ENCODE measurements at places on chromosomes 5 and 9.

- DNase-seq: no peak
Observed at GRCh38 chr9:5553211-5553610, 42.9 kb downstream of the PDCD1LG2 start.

- peak; percentile 12 for DNase-seq
Observed at GRCh38 chr9:136564379-136564988, 18.6 kb upstream of the NOTCH1 start.

- DNase-seq: peak; percentile 54
Observed at GRCh38 chr5:174532455-174533453, 191.6 kb upstream of the MSX2 start.

DNA sequence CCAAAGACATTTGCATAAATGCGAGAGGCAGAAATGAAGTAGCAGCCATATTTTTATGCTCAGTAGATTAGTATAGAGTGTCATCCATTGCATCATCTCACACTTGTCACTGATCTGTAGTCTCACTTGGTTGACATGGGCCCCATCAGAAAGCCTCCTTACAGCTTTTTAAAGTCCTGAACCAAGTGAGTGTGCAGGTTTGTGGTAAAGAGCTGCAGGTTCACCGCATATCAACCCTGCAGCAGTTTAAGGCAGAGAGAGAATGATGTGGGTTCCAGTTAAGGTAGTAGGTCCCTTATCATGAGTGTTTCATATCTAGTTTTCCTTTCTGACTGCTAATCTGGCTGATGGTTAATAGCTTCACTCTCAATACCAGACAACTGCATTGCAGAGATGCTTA lies 1080.3 kb downstream of the NR2F1-AS1 start:
- no peak for DNase-seq

- no peak for DNase-seq
Observed at GRCh38 chr5:127008300-127008975, 21.9 kb downstream of the MARCHF3 start.

GRCh38 chr9:100933656-100934055 lies 94.9 kb upstream of the PLPPR1 start:
- no peak for DNase-seq

GRCh38 chr9:76687861-76688391 lies 76.3 kb upstream of the PCA3 start:
- DNase-seq: no peak

GRCh38 chr5:44402084-44402483 lies 12.9 kb upstream of the FGF10 start:
- no peak for DNase-seq

GRCh38 chr5:143352691-143353090 lies 50.8 kb downstream of the NR3C1 start:
- DNase-seq: no peak

DNA sequence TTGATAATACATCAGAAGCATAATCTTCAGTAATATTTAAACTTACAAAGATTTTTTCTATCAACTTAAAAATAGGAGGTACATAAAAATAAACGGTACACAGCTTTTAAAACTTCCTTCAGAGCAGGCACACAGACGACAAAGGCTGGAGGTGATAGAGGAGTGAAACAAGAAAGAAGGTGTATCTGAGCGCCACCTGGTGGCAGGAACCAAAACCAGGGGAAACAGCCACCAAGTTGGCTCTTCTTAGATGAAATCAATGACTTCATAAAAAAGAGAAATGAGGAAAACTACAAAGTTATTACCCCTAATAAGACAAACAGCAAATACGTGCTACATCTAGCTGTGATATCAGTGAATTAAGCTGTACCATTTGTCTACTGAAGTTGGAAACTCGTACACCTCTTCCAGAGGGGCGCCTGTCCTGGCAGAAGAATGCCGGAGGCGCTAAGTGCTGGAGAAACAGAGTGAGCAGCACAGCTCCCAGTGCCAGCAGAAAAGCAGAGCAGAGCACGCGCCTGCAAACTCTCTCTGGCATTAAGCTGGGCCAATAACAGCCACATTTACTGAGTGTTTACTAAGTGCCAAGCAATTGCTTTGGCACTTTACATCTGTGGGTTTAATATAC lies 85.9 kb downstream of the SETX start:
- DNase-seq: peak; percentile 83

DNA sequence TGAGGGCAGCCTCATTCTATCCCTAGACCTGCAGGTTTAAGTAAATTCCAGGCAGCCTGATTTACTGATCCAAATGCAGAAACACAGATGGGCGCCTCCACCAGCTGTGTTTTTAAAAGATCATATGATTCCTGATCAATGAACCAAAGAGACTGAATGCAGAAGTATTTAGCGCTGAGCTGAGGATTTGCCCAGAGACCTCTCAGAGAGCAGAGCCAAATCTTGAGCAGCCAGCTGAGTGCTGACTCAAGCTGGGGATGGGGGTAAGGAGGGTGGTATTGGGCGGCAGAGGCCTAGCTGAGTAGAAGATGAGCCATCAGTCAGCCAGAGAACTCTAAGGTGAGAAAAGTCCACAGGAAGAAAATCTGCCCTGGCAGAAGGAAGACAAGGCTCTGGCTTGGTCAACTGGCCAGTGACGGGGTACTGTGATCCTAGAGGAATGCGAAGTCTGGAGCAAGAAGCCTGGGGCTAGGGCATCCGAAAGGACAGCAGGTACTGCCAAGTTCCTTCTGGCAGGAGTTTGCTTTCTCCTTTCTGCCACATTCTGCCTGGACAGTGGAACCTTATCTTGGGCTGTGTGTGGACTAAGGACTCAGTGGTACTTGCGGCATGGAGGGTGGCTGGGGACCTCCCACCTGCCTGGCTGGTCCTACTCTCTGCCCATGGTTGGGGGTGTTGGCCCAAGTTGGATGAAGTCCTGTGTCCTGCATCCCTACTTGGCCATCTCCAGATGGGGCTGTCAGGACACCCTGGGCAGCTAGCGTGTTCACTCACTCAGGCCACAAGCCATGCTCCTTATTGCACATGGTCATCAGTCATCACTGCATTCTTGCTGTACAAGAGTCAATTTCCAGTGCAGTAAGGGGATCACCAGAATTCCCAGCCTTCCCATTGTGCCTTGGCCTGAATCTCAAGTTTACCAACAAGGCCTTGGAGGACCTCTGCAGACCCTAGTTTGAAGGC lies 34.5 kb upstream of the CDKN2AIPNL start:
- no peak for DNase-seq

DNA sequence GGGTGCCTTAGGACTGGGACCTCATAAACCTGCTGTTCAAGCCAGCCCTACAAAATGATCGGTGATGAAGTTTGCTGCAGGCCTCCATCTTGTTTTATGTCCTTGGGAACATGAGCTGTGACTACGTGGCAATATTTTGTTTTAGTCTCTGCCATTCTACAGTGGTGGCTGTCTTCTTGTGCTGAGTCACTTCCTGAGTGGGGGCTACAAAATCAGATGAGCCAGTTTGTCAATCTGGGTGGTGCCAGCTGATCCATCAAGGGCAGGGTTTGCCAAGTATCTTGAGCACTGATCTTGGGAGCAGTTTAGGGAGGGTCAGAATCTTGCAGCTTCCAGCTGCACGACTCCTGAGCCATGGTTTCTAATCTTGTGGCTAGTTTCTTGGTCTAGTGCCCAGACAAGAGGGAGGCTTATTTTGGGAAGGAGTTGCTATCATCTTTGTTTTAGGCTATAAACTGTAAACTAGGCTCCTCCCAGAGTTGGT lies 94.7 kb downstream of the YTHDC2 start:
- no peak for DNase-seq

DNA sequence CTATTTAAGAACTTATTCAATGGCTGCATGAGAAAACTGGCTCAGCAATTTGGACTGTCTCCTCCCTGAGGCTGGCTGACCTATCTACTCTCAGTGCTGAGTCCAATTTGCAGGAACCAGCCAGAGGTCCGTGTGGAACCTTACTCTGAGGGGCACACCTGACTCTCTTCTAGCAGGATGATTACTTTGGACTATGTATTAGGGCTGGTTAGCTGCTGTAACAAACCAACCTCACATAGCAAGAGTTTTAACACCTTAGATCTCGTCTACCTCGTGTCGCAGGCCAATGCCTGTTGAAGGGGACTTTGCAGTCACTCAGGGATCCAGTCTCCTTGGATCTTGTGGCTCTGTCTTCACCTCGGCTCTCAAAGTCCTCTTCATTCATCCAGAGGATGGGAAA lies 3.4 kb upstream of the FAM193B start:
- no peak for DNase-seq

DNA sequence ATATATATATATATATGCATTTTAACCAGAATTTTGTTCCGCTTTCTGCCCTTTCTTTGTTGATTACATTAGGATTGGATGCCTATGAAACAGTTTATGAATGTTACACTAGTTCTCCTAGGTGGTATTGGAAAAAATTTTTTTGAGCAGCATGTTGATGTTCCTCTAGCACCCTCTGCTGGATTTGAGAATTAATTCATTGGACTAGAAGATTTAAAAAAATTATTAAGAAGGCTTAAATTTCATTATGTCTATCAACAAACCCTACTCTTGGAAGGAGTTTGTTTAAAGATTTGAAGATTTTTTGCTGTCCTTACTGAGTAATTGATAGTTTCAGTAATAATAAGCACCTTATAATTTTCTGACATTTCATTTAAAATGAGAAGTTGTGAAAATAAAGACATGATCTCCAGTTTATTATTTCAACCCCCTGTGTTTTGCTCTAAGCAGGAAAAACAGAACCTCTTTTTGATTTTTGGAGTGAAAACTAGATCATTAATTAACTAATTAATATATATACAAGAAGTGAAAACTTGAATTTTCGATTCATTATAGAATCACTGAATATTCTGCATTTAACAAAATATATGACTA lies 89.6 kb downstream of the CCDC171 start:
- DNase-seq: no peak

DNA sequence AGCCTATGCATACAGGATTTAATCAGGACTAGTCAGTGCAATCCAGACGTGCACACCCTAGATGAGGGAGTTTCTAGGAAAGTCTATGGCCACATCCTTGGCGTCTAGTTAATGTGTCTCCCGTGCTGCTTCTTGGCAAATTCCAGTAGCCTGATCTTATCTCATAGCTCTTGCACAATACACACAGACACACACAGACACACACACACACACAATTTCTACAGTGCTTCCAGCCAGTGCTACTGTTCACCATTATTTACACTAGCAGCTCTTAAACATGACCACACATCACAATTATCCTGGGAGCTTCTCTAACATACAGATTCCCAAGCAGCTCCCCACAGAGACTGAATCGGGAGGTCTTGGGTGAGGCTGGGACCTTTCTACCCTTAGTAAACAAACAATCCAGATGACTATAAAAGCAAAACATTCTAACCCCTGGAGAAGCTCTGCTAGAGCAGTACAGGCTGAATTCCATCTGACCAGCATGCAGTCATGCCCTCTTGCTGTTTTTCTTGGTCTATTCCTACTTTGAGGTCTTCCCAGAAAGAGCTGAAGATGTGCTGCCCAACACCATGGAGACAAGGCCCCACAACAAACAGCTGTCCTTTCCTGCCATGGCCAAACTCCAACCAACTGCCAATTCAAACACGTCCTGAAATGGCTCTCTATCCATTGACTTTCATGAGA lies 236.6 kb downstream of the DEPDC1B start:
- no peak for DNase-seq

DNA sequence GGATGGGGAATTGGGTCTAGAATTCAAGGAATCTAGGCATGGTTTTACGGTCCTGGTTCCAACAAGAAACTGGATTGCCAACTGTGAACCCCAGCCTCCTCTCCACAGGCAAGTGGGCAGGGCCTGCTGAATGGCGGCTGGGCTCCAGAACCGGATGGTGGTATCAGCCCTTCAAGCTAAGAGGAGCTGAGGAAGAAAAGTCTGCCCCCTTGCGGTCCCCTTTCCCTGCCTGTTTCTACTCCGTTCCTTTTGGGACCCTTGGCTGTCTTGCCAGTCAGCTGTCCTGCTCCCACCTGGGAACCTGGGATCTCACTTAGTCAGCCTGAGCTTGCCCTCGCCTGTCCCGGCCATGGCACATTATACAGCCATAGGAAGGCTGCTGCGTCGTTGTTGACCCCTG lies 234.4 kb upstream of the DAPK1 start:
- DNase-seq: peak; percentile 12

DNA sequence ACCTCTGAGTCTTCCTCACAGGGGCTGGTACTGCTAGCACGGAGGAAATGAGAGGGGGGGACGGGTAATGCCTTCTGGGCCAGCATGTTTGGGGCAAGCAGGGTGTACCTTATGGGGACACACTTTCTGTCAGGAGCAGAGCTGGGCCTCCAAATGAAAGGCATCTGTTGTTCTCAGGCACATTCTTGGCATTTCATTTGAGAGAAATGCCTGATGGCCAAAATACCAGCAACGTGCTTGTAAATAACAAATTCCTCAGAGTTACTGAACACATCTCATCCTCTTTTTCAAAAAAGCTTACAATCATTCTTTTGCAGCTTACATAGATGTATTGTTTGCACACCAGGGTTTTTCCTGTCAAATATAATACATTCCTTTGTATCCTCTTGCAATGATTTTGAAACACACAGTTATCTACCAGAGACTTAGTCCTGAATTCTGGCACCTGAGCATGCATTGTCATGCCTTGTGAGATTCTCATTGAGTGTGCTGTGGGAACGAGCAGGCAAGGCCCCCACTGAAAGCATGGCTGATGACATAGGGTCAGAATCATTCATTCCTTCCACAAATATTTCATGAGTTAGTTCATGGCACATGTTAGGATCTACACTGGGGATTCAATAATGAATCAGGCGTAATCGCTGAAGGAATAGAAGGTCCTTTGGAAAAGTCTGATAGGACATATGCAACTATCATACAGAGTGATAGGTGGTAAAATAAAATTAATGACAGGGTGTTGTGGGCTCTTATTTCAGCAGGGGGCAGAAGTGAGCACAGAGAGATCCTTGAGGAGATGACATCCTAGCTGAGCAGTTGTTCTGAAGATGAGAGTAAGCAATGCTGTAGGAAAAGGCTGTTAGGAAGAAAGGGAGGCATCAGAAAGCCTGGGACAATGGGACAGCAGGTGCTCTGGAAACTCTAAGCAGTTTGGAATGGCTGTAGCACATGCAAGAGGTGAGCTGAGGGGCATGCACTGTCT lies 260.9 kb upstream of the TUT7 start:
- DNase-seq: no peak

- no peak for DNase-seq
Observed at GRCh38 chr9:125431741-125432271, 170.2 kb downstream of the GAPVD1 start.

- DNase-seq: no peak
Observed at GRCh38 chr5:121033334-121033733, 569.2 kb downstream of the PRR16 start.

GRCh38 chr9:68500457-68501381 lies 40.0 kb downstream of the TMEM252 start:
- DNase-seq: no peak

GRCh38 chr9:124322618-124323432 lies 65.1 kb downstream of the NEK6 start:
- no peak for DNase-seq

- DNase-seq: no peak
Observed at GRCh38 chr5:32735512-32735911, 24.4 kb downstream of the NPR3 start.

DNA sequence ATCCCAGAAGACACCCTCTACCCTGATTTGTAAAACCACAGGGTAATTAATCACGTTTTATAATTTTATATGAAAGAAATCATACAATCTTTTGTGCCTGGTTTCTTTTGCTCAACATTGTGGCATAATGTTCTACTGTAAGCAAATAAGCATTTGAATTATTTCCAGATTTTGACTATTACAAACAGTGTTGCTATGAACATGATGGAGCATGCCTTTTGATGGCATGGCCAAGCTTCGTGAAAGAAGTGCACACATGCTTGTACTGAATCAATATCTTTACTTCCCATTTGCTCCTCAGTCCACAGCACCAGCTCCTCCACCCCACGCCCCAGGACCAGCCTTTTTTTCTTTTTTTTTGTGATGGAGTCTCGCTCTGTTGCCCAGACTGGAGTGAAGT lies 29.9 kb downstream of the ACSL6 start:
- DNase-seq: no peak

Measured in nephron progenitor cell (in vitro differentiated cells).